Epithelial cell of esophagus (primary cell): ENCODE measurements at places on chromosomes 13 and 19.
A peak's percentile ranks its signal among the peaks of the same experiment; 100 is the strongest.

DNA sequence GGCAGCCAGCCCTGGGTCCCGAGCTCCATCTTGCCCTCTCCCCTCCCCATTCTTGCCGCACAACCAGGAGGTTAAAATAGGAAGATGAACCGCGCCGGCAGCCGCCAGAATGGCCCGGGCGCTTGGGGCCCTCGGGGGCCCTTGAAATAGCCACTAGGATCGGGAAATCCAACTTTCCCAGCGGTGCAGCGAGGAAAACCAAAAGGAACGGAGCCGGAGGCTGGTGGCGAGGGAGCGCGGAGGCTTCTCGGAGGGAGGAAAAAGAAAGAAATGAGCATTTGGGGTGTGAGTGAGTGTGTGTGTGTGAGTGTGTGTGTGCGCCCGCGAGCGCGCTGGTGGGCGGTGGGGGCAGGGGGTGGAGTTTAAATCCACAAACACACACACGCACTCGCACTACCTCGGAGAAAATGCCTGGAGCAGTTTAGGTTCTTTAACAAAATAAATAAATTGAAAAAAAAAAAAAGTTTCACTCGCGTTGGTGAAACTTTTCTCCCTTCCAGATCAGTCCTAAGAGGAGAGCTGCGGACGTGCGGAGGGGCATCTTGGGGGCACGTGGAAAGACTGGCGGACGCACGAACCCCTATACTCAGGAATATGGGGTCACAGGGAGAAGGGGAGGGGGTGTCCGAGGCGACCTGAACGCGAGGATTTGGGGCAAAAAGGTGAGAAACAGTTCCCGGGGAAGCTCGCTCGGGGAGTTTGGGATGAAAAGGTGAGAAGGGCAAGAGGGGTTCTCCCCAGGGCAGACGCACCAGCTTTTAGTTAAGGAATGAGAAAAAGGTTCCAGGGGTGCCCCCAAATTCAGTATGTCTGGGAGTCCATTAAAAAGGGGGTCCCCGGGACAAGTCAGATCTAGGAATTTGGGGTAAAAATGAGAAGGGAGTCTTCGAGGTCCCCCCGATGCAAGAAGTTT is 1.3 kb downstream of the RFX2 start:
- peak; percentile 53 for DNase-seq

DNA sequence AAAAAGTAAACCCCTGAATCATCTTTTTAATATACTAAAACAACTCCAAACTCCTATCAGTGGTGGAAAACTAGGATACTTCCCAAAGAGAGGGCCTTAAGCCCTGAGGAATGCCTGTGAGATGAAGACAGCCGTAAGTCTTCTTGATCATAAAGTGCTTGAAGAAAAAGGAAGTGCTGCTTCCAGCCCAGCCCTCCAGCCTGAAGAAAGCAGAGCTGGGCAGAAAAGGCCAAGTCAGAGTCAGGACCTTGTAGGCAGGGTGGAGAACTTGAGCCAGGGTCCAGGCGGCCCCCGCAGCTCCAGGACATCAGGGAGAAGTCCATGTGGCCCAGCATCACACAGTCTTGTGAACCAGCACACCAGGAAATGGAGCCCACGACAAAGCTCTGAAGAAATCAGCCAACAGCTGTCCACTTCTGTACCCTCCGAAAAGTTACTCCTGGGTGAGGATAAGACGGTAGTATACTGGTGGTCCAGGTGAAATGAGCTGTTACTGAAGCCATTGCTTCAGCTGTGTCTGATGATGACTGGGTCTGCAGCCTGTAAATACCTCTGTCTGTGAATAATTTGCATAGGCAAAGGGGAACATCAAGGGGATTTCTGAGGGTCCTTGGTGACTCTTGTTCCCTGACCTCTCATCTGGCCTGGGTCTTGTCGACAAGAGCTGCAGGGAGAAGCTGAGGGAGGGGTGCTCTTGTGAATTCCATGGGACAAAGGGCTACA is 18.7 kb upstream of the CRYL1 start:
- DNase-seq: no peak

DNA sequence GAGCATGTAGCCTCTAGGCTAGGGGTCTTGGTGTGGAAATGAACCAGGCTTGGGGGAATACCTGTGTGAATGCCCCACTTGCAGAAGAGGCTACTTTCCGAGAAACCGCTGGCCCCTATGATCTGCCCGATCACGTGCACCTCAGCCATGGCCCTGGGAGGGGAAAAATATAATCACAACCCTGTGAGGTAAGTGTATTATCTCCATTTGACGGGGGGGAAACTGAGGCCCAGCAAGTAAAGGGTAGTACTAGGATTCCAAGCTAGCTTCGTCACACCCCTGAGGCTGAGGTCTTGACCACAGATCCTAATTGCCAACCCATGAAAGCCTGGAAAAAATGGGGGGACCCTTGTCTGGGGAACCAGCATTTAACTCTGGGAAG is 587 bp downstream of the B9D2 start:
- no peak for DNase-seq

DNA sequence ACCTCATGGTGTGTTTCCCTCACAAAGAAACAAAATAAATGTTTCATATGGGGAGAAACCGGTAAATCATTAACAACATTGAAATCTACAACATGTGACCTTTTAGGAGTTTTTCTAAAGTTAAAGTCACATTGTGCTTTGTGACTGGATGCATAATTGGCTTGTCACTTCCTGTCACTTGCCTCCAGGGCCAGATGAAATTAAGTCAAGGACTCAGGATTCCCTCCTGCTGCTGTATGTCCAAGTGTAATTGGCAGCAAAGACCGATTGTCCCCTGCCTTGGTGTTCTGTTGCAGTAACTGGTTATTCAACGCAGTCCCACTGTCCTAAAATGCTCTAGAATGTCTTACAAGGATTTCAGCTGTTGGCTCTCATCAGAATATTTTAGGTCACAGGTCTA is 448.2 kb downstream of the LIG4 start:
- no peak for DNase-seq

DNA sequence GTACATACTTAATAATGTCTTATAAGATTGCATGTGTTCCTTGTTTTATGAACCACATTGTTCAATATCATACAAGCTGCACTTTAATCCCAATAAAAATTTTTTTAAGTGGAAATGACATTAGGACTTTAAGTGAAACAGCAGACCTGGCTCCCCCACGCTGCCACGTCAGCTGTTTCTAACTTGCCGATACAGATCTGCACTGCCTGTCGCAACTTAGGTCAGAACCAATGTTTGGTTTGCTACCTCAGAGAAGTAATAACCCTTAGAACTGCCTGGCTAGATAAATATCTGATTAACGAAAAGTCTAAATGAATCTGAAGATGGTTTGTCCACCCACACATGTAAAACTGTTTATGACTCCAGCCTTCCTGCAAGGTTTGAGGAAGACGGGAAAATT is 327.5 kb upstream of the DACH1 start:
- DNase-seq: peak; percentile 44

DNA sequence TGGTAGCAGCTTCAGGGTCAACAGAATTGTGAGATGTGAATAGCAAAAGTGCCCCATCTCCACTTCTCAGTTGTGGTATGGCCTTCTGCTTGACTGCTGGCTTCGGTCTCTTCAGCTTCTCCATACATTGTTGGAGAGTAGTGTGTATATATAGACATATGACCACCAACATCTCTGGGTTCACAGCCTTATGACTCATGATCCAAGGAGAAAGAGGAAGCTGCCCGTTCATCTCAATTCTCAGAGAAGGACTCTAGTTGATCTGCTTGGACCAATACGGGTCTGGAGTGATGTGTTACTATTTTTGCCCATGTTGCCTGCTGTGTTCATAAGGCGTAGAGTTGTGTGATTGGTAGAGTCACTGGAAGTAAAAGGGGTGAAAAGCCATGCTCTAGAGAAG is 3.6 kb upstream of the COMMD6 start:
- DNase-seq: no peak

DNA sequence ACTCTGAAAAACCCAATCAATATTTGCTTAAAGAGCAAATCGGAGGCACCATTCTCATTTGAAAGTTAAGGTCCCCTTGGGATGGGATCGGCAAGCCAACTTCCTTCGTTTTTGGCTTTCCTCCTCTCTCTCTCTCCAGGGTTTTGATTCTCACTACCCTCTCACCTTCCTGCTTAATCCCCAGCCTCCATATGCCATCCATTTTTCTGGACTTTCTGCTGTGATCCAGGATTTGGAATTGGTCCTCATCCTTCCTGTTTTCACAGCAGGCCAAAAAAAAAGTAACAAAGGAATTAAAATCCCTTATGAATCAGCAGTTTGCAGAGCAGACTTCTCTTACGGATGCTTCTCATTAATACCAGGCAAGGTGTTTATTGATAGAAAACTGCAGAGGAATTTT is 283.1 kb upstream of the TMTC4 start:
- DNase-seq: no peak

DNA sequence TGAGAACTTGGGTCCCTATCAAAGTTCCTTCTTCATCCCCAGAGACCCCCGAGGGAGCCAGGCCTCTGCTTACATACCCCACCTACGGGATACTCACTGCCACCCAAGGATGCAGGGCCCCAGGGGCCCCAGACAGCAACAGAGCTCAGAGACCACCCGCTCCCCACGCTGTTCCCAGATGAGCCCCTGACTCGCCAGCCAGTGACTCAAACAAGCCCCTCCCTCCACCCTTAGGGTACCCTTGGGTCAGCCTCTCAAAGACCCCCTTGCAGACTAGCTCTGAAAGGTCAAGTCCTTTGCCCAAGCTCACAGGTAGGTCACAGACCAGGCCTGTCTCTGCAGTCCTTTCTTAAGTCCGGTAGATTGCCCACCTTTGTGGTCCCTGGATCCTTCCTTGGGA is 45.7 kb downstream of the CD320 start:
- DNase-seq: no peak

DNA sequence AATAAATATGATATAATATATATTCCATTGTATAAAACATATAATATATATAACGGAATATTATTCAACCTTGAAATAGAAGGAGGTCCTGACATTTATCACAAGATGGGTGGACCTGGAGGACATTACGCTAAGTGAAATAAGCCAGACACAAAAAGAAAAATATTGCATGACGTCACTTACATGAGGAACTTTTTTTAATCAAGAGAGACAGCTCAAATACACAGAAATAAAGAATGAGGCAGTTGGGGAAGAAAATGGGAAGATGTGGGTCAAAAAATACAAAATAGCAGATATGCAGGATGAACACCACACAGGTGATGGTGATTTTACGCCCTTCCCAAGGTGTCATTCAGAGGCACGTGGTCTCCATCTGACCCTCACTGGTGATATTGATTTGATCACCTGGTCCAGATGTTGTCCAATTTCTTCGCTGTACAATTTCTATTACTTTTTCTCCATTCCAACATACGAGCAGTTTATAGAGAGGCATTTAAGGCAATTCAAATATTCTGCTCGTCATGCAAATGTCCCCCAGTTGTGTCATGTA is 513 bp upstream of the ZNF317 start:
- DNase-seq: no peak

- no peak for DNase-seq
Observed at GRCh38 chr13:113360446-113360845, 3.5 kb downstream of the GRTP1 start.

- no peak for DNase-seq
Observed at GRCh38 chr19:58357481-58358145, 4.3 kb upstream of the A1BG start.

DNA sequence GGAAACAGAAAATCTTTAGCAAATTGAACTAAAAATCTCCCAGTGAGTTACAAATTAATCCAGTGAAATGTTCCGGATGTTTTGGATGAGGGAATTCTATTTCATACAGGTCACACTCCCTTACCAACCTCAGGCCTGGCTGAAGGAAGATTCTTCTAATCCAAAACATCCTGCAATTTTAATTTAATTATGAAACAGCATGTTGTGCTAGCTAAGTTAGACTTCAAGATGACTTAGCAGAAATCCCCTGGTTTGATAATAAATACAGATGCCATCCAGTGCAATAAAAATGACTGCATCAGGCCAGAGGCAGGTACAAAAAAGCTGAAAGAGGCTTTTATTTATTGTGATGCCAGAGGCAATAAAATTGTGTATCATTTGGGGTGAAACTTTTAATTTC is 96.7 kb upstream of the CLDN10 start:
- DNase-seq: no peak

DNA sequence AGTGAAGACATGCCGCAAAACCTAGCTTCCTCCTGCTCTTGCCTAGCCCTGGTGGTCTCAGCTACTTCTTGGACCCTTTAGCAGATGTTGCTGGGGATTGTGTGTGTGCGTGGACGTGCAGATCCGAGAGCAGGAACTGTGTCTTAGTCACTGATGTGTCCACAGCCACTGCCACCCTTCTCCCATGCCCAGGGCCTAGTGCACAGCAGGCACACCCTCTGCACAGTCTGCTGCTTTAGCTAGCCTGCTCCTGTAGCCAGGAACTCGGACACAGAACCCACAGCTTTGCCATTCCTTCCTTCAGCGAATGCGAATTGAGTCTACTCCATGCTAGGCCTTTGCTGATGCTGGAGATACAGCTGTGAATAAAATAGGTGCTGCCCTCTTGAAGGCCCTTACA is 2.3 kb downstream of the CLPTM1 start:
- DNase-seq: peak; percentile 11

GRCh38 chr19:40277356-40278059 is 7.6 kb downstream of the AKT2 start:
- DNase-seq: no peak

DNA sequence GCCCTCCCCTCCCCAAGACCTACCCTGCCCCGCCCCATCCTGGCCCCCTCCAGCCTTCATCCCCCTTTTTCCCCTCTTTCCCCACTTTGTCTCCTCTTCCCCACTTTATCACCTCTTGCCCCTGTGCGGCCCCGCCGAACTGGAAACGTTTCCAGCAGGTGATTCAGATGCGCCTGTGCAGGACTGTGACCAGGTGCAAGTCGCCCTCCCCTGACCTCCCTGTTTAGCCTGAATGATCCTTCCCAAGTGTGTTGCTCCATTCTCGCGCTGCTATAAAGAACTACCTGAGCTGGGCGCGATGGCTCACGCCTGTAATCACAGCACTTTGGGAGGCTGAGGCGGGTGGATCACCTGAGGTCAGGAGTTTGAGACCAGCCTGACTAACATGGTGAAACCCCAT is 25.9 kb downstream of the ZNF791 start:
- no peak for DNase-seq

- peak; percentile 44 for DNase-seq
Observed at GRCh38 chr19:4971424-4971793, 2.5 kb downstream of the KDM4B start.

- peak; percentile 89 for DNase-seq
Observed at GRCh38 chr19:48819366-48819816, 8.6 kb upstream of the BCAT2 start.

GRCh38 chr19:39377373-39378362 is 13.2 kb downstream of the PAF1 start:
- no peak for DNase-seq

DNA sequence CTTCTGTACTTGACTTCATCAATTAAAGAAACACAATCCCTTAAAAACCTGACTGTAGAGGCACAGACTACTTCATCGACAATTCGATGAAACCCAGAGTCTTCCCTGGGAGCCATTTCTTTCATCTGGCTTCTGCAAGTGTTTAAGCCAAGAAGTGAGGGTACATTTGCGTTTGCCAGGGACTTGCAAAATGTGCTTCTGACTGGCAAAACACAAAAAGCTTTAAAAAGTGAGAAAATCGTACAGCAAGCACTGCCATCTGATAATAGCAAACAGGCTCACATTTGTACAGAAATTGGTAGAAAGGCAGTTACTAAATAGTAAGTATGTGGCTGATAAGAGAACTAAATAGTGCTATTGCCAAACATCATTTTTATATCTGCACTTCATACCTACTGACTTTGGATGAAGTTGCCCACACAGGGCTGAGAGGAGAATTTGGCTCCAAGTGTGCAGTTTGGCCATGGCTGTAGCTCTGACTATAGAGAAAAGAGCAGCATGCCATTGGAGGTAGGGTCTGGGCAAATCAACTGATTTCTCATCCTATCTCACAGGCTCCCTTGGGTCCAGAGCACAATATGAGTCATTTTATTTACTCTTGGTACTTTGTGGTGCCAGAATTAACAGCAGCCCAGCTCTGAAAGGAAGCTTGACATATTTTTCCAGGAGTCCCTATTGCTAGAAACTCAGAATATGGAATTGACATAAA is 358.1 kb downstream of the OXGR1 start:
- DNase-seq: peak; percentile 26
